ENCODE measurements at places on chromosomes 3 and 15. TPM values are rescaled to one million over a fixed set of nuclear protein-coding genes. Genes with fewer than 3 reads are reported as not detected.

GABRR3 gene
- not detected for total RNA-seq

- no peaks in the 10 kb centered on the region for H3K36me3 ChIP-seq
- no peak overlapping the region for H3K4me3 ChIP-seq
- no peak overlapping the region for H3K27ac ChIP-seq
These were observed 39.8 kb downstream of the MUC20 start for GRCh38 chr3:195760345-195761122.

GRCh38 chr3:59308001-59308400, 258.2 kb upstream of the CFAP20DC start:
- H3K4me1 ChIP-seq = peaks cover 12% of the 10 kb centered on the region
- no peak overlapping the region for H3K27ac ChIP-seq
- H3K27me3 ChIP-seq = no peaks in the 10 kb centered on the region
- H3K4me3 ChIP-seq = no peak overlapping the region

DNA sequence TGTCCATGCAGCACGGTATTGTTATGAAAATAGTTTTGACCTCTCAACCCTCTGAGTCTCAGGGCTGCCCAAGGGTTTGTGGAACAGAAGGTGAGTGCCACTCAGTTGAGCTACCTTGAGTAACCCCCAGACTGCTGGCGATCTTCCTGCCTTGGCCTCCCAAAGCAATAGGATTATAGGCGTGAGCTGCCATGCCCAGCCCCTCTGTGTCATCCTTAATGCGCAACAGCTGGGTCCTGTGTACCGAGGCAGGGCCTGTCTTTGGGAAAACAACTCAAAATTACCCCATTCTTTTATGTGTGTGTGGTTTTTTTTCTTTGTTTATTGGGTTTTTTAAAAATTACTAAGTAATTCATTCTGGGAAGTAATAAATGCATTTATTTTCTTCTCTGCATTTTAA, 78.3 kb upstream of the TPM1 start:
- H3K4me3 ChIP-seq = no peak overlapping the region
- no peak overlapping the region for H3K27ac ChIP-seq
- no peak for DNase-seq
- H3K27me3 ChIP-seq = no peaks in the 10 kb centered on the region
- H3K4me1 ChIP-seq = no peaks in the 10 kb centered on the region
- no peaks in the 10 kb centered on the region for H3K36me3 ChIP-seq

KLF15 gene
- 0.89 TPM for total RNA-seq

GRCh38 chr3:53244271-53244670, 11.6 kb downstream of the TKT start:
- no peak overlapping the region for H3K4me3 ChIP-seq
- peaks cover 22% of the 10 kb centered on the region for H3K4me1 ChIP-seq
- no peak for DNase-seq
- H3K36me3 ChIP-seq = peaks cover 23% of the 10 kb centered on the region
- H3K27ac ChIP-seq = no peak overlapping the region

DUT gene
- total RNA-seq = 628 TPM

BFSP2 gene
- not detected for total RNA-seq

- H3K4me1 ChIP-seq = no peaks in the 10 kb centered on the region
- no peaks in the 10 kb centered on the region for H3K36me3 ChIP-seq
- no peak for DNase-seq
- no peaks in the 10 kb centered on the region for H3K27me3 ChIP-seq
These were observed 319.3 kb upstream of the GBE1 start for GRCh38 chr3:82080792-82081191.

MASP1 gene
- total RNA-seq = not detected

DNA sequence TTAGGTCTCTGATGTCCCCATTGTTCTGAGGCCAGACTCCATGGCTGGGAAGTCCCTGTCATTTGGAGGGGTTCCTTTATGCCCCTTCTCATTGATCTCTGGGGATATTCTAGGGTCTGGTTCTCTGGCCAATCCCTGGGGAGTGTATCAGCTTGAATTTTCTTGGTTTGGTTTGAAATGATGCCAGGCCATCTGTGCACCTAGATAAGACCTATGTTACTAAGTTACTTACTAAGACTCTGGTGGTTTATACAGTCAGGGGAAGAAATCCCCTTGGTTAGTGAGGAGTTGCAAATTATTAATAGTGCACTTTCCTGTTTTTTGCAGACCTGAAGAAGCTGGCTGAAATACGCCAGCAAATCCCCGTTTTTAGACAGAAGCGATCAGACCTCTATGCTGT, 20.3 kb downstream of the NIT2 start:
- H3K27me3 ChIP-seq = no peaks in the 10 kb centered on the region
- H3K27ac ChIP-seq = no peak overlapping the region
- H3K4me3 ChIP-seq = no peak overlapping the region
- no peaks in the 10 kb centered on the region for H3K4me1 ChIP-seq

GRCh38 chr15:94414916-94415315, 183.6 kb downstream of the MCTP2 start:
- H3K4me3 ChIP-seq = no peak overlapping the region
- peaks cover 7% of the 10 kb centered on the region for H3K36me3 ChIP-seq
- H3K4me1 ChIP-seq = no peaks in the 10 kb centered on the region
- no peak overlapping the region for H3K27ac ChIP-seq

- H3K27me3 ChIP-seq = peaks cover 3% of the 10 kb centered on the region
- DNase-seq = no peak
- H3K36me3 ChIP-seq = no peaks in the 10 kb centered on the region
- H3K4me1 ChIP-seq = no peaks in the 10 kb centered on the region
- H3K4me3 ChIP-seq = no peak overlapping the region
These were observed 443.3 kb downstream of the EPHB1 start for GRCh38 chr3:135238236-135238830.

GRCh38 chr15:48541341-48542278, 103.9 kb downstream of the FBN1 start:
- H3K36me3 ChIP-seq = no peaks in the 10 kb centered on the region
- DNase-seq = no peak
- no peaks in the 10 kb centered on the region for H3K4me1 ChIP-seq
- H3K4me3 ChIP-seq = no peak overlapping the region
- H3K27me3 ChIP-seq = peaks cover 3% of the 10 kb centered on the region

IL20RB gene
- 0.59 TPM for total RNA-seq

DNA sequence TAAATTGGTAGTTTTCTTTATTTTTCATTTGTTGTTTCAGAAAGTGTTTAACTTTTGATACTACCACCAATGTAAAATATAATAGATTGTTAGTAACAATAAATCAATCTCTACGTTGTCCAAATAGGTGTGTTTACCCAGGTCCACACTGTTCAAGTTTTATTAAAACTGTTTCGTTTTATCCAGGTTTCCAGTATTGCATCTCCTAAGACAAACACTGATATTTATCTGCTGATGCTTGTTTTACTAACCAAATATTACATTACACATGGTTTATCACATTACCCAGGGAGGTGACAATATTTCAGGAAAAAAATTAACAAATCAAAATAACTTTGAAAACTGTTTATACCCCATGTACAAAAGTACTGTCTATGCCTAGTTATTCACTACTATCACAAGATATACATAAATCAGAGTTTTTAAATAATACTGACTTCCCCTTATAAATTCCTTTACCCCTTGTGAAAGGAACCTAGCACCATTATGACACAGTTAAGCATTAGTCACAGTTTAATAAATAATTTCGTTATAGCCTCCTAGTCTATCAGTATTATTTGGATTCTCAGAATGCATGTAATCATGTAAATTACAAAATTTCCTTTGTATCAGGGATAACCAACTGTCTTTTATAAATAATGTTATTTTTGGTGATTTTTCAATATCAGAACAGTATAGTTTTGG, 205.3 kb downstream of the ZBTB20 start:
- no peaks in the 10 kb centered on the region for H3K27me3 ChIP-seq
- peaks cover 18% of the 10 kb centered on the region for H3K36me3 ChIP-seq
- no peak overlapping the region for H3K27ac ChIP-seq
- peaks cover 3% of the 10 kb centered on the region for H3K4me1 ChIP-seq
- H3K4me3 ChIP-seq = no peak overlapping the region
- DNase-seq = no peak

- no peak overlapping the region for H3K27ac ChIP-seq
- DNase-seq = peak; percentile 70
- peaks cover 15% of the 10 kb centered on the region for H3K4me1 ChIP-seq
- H3K4me3 ChIP-seq = no peak overlapping the region
- no peaks in the 10 kb centered on the region for H3K36me3 ChIP-seq
These were observed 35.7 kb downstream of the NGRN start for GRCh38 chr15:90300988-90301706.

CCDC39 gene
- not detected for total RNA-seq

HES1 gene
- total RNA-seq = 2.5 TPM

DNA sequence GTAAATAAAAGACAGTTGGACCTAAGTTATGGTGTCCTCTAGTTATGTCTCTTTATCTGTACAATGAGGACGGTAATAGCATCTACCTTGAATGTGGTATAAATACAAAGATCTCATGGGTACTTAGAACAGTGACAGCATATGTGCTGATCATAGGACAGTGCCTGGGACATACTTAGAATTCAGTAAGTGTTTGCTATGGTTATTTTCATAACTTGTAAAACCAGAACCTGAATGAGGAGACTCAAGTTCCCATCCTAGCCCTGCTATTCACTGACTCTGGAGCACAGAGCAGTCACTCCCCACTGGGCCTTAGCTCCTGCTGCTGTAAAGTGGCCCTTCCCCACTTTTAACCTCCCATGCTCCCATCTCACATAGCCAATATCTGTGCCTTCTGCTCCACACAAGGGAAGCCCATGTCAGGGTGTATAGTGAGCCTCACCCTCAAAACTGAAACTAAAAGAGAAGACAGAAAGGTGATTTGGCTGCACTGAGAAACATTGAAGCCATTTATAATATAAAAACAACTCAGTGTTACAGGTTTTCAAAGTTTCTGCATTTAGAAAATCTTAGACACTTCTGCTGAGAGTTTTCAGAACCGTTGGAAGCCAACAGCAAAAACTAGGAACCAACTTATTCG, 225.4 kb upstream of the UBE2E2 start:
- no peaks in the 10 kb centered on the region for H3K36me3 ChIP-seq
- H3K4me3 ChIP-seq = no peak overlapping the region
- no peak for DNase-seq
- no peak overlapping the region for H3K27ac ChIP-seq
- H3K4me1 ChIP-seq = peaks cover 3% of the 10 kb centered on the region
- H3K27me3 ChIP-seq = no peaks in the 10 kb centered on the region

FAM43A gene
- 1.6 TPM for total RNA-seq

DNA sequence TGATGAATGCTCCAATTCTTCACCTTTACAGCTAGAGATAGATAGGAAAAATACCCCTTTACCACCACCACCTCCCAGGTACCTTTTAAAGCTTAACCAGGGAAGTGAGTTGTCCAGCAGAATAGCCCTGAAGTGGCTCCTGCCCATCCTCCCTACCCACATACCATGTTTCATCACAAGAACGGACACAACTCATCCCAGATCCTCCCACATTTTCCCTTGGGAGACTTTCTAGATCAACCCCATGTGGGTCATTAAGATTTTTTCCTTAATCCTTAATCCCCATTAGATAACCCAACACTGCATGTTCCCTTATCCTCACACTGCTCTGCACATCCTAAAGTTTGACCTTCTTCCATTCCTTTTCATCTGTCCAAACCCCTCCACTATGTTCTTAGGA, 69.3 kb downstream of the CHST2 start:
- H3K4me3 ChIP-seq = no peak overlapping the region
- H3K27ac ChIP-seq = no peak overlapping the region
- H3K4me1 ChIP-seq = peaks cover 30% of the 10 kb centered on the region
- no peaks in the 10 kb centered on the region for H3K27me3 ChIP-seq
- no peak for DNase-seq

PATL2 gene
- 6.3 TPM for total RNA-seq

DNA sequence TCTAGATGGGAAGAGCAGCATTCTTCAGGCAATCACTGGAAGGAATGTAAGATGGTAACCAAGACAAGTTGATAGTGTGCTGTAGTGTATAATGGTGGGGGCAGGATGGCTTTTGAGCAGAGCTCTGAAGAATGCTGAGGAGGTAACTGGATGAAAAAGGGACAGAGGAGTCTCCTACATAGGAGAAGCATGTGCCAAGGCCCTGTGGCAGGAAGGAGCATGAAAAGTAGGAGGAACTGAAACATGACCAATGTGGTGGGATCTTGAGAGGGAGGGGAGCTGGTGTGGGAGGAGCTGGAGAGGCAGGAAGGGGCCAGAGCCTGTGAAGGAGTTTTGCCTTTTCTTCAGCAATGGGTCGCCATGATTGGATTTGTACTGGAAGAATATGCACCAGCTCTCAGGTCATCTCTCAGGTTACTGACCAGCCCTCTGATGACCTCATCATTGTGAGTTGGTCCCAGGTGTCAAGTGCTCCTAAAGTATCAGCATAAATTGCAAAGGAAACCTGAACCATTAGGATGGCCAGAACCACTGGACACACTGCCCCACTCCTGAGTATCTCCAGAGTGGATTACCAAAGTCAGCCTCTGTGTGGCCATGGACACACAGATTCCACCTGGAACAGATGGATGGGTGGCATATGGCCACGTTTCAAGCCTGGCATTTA, 38.6 kb downstream of the FSD2 start:
- DNase-seq = no peak
- H3K4me1 ChIP-seq = peaks cover 2% of the 10 kb centered on the region
- H3K27ac ChIP-seq = no peak overlapping the region
- H3K36me3 ChIP-seq = peaks cover 13% of the 10 kb centered on the region
- H3K27me3 ChIP-seq = no peaks in the 10 kb centered on the region
- no peak overlapping the region for H3K4me3 ChIP-seq

GRCh38 chr3:128073185-128073725, 21.0 kb downstream of the SEC61A1 start:
- H3K4me1 ChIP-seq = peaks cover 20% of the 10 kb centered on the region
- H3K36me3 ChIP-seq = peaks cover 17% of the 10 kb centered on the region
- H3K27ac ChIP-seq = no peak overlapping the region
- no peak for DNase-seq

- H3K27me3 ChIP-seq = no peaks in the 10 kb centered on the region
- no peak overlapping the region for H3K4me3 ChIP-seq
- no peak overlapping the region for H3K27ac ChIP-seq
- peaks cover 5% of the 10 kb centered on the region for H3K4me1 ChIP-seq
These were observed 116.6 kb downstream of the ST8SIA2 start for GRCh38 chr15:92510163-92510882.

- H3K4me1 ChIP-seq = peaks cover 24% of the 10 kb centered on the region
- no peak overlapping the region for H3K27ac ChIP-seq
- no peaks in the 10 kb centered on the region for H3K36me3 ChIP-seq
- H3K4me3 ChIP-seq = no peak overlapping the region
- DNase-seq = no peak
These were observed 43.5 kb upstream of the UBE2E1 start for GRCh38 chr3:23762214-23762613.

ZNF621 gene
- 16.4 TPM for total RNA-seq

SLC9C1 gene
- total RNA-seq = not detected

SPPL2A gene
- 41.6 TPM for total RNA-seq

DNA sequence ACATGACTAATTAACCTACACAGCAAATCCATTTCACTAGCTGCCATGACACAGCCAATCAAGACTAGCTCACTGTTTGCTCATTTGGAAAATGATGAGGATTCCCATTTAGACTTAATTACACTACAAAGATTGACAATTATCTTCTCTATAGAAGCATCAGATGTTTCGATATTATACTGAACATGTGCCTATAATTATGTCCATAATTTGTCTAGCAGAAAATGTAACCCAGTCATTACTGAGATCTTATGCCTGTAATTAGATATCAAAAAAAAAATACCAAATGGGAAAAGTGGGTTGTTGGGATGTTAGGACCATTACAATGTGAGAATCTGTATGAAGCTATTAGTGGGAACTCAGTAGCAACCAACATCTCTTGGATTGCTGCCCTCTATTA, 344.2 kb upstream of the MCTP2 start:
- no peaks in the 10 kb centered on the region for H3K4me1 ChIP-seq
- DNase-seq = no peak
- H3K4me3 ChIP-seq = no peak overlapping the region
- H3K27ac ChIP-seq = no peak overlapping the region

Measured in activated naive CD4-positive, alpha-beta T cell treated with anti-CD3 and anti-CD28 coated beads for 36 hours (primary cell).